ENCODE measurements at places on chromosomes 7 and 10.

DNA sequence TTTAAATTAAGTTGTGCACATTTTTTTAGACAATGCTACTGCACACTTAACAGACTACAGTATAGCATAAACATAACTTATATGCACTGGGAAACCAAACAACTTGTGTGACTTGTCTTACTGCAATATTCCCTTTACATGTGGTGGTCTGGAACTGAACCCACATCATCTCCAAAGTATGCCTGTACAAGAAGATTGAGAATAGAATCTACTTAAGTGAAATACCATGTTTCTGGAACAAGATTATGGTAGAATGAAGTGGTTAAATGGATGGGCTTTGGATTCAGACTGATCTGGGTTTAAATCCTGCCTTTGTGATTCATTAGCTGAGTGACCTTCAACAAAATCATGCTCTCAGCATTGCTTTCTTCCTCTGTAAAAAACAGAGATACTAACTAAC, 30.7 kb downstream of the CUL2 start:
- DNase-seq = no peak

DNA sequence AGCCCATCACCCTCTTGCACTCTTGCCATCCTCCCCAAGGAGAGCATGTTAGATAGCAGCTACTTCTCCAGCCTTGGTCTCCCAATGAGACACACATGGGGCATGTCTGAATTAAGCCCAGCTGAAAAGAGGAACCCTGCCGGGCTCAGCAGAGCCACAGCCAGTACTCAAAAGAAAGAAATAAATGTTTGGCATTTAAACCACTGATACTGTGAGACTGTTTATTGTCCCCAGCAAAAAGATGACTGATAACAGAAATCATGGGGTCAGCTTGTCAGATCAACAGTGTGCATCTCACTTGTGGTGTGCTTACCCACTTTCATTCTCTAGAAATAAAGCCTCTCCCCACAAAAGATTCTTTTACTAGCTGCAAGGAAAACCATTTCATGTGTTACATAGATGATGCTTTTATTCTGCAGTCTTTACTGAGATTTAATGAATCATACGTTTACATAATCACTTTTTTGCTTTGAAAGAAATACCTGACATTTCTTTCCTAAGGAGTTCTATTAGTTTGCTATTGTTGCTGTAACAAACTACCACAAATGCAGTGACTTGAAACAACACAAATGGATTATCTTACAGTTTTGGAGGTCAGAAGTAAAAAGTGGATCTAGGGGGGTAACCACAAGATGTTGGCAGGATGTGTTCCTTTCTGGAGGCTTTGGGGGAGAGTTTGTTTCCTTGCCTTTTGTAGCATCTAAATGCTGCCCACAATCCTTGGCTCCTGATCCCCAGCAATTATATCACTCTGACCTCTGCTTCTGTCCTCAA, 20.9 kb downstream of the ANKRD7 start:
- no peak for DNase-seq

- no peak for DNase-seq
Measured at GRCh38 chr7:135782377-135782776, 33.8 kb upstream of the FAM180A start.

GRCh38 chr10:92490387-92490786, 83.5 kb downstream of the IDE start:
- no peak for DNase-seq

GRCh38 chr7:13801669-13802068, 187.8 kb downstream of the ETV1 start:
- DNase-seq = no peak

Measured in effector memory CD8-positive, alpha-beta T cell (primary cell).